ENCODE measurements at places on chromosomes 7 and 10.

DNA sequence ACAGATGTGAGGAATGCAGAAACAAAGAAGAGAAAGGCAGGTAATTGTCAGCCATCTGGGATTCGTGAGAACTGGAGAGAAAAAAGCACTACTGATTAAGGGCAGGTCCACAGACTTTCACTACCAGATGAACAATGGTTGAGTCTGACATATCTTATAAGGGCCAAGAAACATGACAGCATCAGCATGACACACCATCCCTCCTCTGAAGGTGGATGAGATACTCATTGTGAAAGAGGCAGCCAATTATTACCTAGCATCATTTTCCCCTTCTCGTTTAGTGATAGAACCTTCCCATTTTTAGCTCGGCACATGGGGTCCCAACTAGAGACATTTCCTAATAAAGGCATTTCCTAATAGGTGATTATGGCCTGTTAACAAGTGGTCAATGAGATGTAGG is 19.2 kb upstream of the MET start:
- DNase-seq: no peak

- DNase-seq: no peak
Observed at GRCh38 chr10:101363850-101364400, 10.0 kb downstream of the BTRC start.

DNA sequence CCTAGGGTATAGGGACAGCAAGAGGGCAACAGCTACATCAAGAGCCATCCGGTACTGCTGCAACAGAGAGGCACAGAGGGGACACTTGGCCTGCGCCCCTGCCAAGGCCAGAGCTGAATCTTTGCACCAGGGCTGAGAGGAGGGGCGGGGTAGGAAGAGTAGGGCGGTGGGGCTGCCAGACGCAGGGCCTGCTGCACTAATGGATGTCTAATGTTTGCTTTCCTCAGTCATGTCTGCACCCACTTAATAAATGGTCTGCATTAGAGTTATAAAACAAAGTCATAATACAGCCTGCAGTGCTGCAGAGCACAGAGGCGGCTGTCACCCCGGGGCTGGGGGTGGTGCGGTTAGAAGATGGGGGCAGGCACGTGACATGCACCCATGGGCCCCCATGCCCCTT is 42.2 kb upstream of the SLC29A3 start:
- DNase-seq: no peak

DNA sequence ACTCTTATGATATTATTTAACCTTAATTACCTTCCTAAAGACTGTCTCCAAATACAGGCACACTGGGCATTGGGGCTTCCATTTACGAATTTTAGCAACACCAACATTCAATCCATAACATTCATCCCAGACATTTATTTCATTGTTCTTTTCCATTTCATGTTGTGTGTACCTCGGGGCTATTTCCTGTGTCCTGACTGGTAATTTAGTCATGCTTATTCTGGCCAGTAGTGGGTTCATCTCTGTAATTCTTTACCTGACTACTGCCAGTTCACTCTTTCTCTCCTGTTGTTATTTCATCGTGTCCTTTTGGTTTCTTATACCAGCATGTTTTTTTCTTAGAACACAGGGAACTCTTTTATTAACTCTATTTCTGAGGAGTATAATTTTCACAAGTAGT is 225.7 kb downstream of the PLXDC2 start:
- no peak for DNase-seq

DNA sequence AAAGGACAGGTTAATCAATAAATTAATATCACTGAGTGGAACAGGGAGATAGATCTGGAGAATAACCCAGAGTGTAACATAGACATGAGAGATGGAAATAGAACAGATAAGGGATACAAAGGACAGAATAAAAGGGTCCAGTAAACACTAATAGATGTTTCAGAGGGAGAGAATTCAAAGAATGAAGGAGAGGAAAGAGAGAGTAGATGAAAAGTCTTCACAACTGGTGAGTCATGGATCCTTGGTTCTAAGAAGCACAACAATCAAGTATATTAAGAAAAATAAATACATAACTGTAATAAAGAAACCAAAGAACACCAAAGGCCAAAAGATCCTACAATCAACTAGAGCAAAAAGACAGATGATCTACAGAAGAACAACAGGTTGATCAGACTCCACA is 66.3 kb downstream of the BEND7 start:
- DNase-seq: no peak

GRCh38 chr10:92851003-92851402 is 2.7 kb downstream of the EXOC6 start:
- no peak for DNase-seq

- DNase-seq: no peak
Observed at GRCh38 chr10:90381468-90381867, 476.4 kb downstream of the HTR7 start.

- DNase-seq: no peak
Observed at GRCh38 chr10:131891929-131892805, 8.6 kb upstream of the PPP2R2D start.

- DNase-seq: no peak
Observed at GRCh38 chr10:58265249-58265648, 2.4 kb downstream of the IPMK start.

- DNase-seq: no peak
Observed at GRCh38 chr7:23469961-23470250, 385 bp downstream of the IGF2BP3 start.

Measured in stimulated activated CD4-positive, alpha-beta T cell treated with anti-CD3 and anti-CD28 coated beads, Interleukin-2, amount 100 ng/mL, for 48 hours (primary cell).